Stimulated activated CD8-positive, alpha-beta memory T cell treated with anti-CD3 and anti-CD28 coated beads, Interleukin-15, amount 100 ng/mL, for 24 hours (primary cell): ENCODE measurements at places on chromosomes 13 and 19.

- DNase-seq, result no peak
Observed at GRCh38 chr19:4363571-4364304, 20.4 kb downstream of the MPND start.

GRCh38 chr19:35783469-35784434 is 8.4 kb downstream of the ARHGAP33 start:
- no peak for DNase-seq

- no peak for DNase-seq
Observed at GRCh38 chr19:611481-611868, 21.8 kb downstream of the HCN2 start.

DNA sequence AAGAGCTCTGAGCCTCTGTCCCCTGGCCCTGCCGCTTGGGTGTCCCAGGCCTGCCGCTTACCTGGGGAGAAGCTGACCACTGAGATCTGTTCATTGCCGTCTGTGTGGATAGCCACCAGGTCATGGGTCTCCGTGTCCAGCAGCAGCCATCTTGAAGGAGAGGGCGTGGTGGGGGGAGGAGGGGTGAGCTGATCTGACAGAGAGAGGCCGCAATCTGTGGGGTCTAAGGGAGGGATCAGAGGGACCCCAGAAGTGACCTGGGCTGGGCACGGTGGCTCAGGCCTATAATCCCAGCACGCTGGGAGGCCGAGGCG is 14.6 kb upstream of the GPR4 start:
- no peak for DNase-seq

DNA sequence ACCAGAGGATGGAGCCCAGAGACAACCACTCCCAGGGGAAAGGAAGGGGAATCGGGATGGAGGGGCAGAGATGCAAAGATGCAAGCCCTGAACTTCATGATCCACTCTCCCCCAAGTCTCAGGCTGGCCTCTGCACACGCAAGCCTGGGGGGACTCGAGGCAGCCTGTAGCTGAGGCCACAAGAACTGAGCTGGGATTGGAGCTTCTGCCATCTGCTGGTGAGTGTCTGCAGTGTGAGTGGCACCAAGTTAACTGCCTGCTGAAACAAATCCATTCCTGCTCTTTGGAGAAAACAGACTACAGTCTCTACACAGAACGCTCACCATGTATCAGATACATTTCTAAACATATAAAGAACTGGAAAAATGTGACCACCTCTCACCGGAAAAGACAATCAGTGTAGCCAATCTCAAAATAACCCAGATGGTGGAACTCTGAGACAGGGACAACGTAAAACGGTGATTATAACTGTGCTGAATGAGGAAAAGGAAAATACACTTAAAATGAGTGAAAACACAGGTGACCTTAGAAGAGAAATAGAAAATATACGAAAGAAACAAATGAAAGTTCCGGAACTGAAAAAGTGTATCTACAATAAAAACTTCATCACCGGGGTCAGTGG is 62.1 kb downstream of the KLF2 start:
- DNase-seq, result no peak

GRCh38 chr19:12075538-12076139 is 11.1 kb downstream of the ZNF844 start:
- DNase-seq, result no peak

DNA sequence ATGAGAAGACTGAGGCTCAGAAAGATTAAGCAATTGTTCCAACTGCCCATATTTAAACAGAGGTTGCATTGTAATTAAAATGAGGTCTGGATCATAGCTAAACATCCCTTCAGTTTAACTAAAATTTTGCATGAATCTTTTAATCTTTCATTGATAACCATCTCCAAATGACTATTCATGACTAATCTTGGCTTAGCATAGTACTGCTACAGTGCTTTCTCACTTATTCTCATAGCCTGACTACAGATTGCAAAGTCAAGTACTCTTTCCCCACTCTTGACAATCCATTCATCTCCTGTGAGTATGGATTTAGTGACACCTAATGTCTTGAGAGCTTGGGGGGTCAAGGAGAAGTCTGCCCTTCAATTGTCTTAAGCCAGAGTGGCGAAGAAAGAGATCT is 258.4 kb downstream of the RFC3 start:
- DNase-seq, result no peak

DNA sequence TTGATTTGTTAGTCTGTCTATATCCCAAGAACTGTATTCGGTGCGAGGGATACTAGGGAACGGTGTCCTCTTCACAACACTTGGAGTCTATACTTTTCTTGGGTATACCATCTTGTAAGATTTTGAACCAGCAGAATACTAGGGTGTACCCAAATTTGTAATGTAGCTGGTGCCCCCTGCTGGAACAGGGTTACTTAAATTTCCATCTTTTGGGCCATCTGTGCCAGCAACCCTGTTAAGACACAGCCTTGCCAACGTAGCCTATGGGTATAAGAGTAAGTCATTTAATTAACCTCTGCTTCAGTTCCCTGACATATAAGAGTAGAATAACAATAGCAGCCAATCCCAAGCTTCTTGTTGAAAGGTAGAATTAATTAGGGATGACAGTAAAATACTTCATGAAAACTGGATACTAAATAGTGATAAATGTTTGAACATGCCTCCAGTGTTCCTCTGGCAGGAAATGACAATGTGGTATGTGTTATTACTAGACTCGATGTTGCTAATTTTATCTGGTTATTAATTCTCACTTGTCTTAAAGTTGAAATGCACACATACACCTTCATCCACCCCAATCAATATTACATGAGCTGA is 607.6 kb downstream of the FGF9 start:
- DNase-seq, result peak; percentile 21

GRCh38 chr13:100106005-100106404 is 17.1 kb downstream of the PCCA start:
- DNase-seq, result no peak

GRCh38 chr13:66842766-66843165 is 387.4 kb downstream of the PCDH9 start:
- DNase-seq, result no peak

DNA sequence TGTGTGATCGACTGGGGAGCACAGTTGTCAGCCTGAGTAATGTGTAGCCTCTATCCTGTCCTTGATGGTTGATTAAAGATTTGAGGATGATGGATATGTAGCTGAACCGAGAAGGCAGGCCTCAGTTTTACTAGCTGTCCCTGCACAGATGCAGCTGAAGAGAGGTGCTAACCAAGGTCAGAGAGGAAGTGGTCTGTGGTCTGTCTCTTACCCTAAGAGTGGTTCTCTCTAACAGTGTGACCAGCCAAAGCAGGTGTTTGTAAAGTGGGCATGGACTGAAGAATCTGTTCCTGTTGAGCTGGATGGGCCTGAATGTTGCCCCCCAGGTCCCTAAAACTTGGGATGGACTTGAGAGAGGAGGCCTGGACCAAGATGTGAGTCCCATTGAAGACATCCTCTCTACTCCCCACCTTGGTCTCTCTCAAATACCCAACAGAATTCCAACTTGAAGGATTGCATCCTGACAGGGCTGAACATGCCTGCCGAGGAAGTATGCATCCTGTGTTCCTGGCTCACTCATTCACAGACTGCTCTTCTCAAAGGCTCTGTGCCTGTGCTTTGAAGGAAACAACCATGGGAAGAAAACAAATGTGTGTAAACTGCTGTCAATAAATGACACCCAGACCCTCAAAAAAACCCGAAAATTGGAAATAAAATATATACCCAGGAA is 223.8 kb downstream of the MAB21L1 start:
- no peak for DNase-seq

DNA sequence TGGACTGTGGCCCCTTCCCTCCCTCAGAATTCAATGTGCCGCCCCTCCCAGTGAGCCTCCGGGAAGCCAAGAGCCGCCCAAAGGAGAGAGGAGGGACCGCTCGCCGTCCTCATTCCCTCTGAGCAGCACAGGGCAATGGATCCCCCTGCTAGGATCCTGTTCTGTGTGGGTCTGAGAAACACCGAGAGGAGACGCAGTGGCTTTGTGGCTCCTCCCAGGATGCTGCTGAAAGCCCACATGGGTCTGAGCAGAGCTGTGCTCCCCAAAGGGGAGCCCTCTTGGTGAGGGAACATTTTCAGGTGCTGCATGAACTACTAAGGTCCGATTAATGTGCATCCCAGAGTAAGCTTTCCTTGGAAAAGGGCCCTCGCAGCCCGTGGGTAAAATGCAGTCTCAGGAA is 30.4 kb downstream of the DHRS12 start:
- DNase-seq, result no peak

DNA sequence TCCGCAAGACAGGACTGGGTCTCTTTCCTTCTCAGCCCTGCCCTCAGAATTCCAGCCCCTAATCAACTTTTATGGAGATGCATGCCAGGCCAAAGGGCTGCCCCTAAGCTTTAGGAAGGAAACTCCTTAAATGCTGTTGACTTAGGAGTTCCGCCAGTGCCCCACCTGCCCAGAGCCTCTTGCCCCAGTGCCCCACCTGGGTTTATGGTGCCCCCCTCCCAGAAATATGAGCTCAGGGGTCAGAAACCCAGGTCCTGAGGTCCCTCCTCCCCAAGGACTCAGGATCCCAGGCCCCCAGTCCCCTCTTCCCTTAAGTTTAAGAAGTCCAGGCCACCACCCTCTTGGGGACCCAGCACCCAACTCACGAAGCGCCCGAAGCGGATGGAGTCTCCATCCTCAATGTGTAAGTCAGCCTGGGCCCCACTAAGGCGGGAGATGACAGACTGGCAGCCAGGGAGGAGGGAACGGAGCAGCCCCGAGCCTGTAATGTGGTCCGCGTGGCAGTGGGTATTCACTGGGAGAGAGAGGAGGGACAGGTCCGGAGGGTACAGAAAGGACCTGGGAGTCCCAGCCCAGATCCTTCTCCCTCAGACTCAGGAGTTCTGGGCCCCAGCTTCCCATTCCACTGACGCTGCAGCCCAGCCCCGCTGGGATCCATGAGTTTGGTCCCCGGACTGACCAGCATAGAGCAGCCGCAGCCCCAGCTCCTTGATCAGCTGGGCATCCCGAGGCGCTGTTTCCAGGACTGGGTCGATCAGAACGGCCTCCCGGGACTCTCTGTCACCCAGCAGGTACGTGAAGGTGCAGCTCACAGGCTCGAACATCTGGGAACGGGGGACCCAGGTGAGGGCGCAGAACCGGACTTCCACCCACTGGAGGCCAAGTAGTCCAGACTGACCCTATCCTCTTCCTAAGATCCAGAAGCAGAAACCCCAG is 897 bp downstream of the ETHE1 start:
- DNase-seq, result no peak

- peak; percentile 72 for DNase-seq
Observed at GRCh38 chr19:12777217-12778016, 2.1 kb upstream of the HOOK2 start.

DNA sequence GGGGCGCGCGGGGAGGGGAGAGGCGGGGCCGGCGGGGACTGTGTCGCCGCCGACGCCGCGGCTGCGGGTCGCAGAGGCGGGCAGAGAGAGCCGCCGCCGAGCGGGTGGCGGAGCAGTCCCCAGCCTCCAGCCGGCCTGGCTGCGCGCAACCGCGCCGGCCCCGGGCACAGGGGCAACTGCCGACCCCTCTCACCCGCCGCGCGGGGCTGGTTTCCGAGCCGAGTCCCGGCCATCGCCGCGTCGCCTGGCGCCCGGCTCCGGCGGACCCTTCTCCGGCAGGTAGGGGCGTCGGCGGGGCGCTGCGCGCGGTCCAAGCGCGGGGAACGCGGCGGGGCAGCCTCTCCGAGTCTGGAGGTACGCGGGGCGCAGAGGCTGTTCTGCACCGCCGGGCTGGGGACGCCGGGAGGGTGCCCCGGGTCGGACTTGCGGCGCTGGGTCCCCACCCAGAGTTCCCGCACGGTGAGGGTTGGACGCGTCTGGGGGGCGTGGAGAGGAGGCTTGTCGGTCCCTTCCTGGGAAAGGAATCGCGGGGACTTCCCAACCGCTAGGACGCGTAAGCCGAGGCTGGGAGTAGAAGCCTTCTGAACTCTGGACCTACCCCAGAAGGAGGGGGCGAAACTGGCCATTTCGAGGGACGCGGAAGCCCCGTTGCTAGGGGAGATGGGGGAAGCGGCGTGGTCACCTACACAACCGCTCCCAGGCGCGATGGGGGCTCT is 133.6 kb upstream of the MYO16 start:
- DNase-seq, result no peak

DNA sequence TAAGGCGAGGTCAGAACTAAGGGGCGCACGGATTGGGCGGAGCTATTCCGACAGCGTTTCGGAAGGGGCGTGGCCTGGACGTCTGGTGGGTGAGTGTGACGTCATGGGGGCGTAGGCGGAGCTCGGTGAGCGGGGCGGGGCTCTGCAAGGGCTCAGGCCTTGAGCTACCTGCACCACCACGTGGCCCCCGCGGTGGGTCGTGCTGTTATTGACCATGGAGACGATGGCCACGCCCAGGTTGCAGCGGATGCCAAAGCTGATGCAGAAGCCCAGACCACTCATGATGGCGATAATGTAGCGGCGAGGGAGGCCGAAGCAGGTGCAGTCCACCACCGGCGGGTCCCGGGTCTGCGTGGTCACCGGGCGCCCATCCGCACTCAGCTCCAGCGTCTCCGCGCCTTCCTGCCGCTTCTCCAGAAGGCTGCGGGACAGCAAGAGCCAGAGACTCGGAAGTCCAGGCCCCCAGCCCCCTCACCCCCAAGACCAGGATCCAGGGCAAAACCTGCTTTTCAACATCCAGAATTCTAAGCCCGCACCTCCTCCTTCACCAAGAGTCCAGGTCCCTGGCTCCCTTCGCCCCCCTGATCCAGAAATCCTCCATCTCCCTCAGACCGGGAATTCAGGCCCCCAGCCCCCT is 4.8 kb downstream of the SLC17A7 start:
- no peak for DNase-seq

DNA sequence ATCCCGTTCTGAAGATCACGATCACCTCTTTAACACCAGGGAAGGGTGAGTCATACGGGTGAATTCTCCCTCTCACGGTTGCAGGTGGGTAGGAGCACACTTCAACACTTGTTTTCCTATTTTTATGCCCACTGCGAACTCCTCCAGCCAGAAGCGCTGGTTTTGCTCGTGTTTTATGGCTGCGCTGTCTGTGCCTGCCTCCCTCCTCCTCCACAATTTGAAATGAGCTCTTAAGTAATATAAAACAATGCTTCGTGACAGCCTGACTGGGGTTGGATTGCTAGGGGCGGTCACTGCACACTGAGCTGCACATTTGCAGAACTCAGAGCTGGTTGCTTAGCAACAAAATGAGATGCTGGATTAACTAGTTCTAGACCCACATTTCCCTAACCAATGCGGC is 12.9 kb downstream of the CCDC70 start:
- no peak for DNase-seq

DNA sequence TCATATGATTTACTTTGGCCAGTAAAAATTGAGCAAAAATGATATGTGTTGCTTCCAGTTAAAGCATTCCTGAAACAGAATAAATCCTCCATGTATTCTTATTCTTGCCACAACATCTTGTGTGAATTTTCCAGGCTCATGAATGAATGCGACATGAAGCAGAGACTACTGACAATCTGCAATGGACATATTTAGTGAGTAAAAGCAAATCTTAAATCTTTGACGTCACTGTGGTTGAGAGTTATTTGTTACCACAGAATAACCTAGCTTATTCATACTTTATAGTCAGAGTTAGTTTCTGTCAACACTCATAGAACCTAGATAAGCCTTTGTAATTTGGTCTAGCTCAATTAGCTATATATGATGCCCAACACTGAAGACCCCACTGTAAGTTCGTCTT is 1443.1 kb downstream of the PCDH9 start:
- no peak for DNase-seq
